Placental pericyte (primary cell): ENCODE measurements at places on chromosomes 2 and 18. TPM values are rescaled to one million over a fixed set of nuclear protein-coding genes. Genes with fewer than 3 reads are reported as not detected.

Gene ALPG
- not detected in 2 replicates for total RNA-seq

Gene HOXD12
- 0.22 TPM in 1 of 2 replicates, not detected in the other for total RNA-seq

Gene GATA6
- 7.7 and 16.4 TPM in 2 replicates for total RNA-seq

Gene ZNF521
- 33.6 and 41.8 TPM in 2 replicates for total RNA-seq

Gene TTC27
- total RNA-seq, result 18.2 and 32.1 TPM in 2 replicates
